MG63 (cell line): ENCODE measurements at places on chromosomes 6 and 20. TPM values are rescaled to one million over a fixed set of nuclear protein-coding genes. Genes with fewer than 3 reads are reported as not detected.

DNA sequence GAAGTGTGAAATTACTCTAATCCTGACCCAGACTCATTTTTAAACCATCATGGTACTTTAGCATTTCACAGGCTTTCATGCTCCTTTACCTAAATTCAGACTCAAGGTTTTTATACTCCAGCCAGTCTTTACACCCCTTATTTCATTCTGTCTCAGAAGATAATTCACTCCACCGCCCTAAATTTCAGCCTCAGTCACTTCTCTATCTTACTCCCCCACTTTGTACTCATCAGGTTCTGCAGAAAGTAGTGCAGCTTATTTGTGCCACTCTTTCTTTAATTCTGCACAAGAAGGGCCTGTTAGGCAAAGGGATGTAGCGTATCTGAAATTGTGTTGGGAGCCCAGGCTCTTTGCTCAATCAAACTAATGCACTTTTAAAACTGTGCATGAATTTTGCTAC is 205.5 kb downstream of the ARHGAP18 start:
- DNase-seq: no peak

GRCh38 chr6:134287859-134288537 is 29.9 kb downstream of the SGK1 start:
- DNase-seq: no peak

DNA sequence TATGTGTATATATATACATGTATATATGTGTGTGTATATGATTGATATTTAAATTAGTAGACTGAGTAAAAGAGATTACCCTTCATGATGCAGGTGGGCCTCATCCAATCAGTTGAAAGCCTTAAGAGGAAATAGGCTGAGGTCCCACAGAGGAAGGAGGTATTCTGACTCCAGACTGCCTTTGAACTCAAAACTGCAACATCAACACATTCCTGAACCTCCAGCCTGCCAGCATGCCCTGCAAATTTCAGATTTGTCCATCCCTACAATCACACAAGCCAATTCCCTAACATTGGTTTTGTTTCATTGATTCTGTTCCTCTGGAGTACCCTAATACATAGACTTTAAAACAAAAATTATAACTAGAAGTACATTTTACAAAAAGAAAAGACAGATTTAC is 22.9 kb downstream of the SPINT4 start:
- DNase-seq: no peak

GRCh38 chr6:122180132-122180531 is 219.3 kb upstream of the HSF2 start:
- DNase-seq: no peak

GRCh38 chr6:165702669-165703068 is 39.6 kb upstream of the PDE10A start:
- no peak for DNase-seq

- no peak for DNase-seq
Measured at GRCh38 chr6:159400826-159401225, 231.6 kb downstream of the FNDC1 start.

DNA sequence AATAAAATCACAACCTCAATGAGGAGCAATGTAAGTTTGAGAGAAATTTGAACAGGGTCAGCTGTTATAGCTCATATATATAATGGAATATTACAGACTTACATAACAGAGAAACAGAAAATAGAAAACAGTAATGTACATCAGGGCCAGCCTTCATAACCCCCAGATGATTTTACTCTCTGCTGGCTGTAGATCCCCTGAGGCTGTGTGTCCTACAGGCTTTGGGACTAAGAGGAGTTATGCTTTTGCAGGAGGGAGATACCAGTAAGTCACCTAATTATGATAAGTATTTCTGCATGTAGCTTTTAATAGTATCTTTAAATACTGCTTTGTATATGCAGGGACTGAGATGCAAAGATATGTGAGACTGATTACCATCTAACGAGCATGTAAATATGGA is 105.8 kb upstream of the ASCC3 start:
- DNase-seq: no peak

DNA sequence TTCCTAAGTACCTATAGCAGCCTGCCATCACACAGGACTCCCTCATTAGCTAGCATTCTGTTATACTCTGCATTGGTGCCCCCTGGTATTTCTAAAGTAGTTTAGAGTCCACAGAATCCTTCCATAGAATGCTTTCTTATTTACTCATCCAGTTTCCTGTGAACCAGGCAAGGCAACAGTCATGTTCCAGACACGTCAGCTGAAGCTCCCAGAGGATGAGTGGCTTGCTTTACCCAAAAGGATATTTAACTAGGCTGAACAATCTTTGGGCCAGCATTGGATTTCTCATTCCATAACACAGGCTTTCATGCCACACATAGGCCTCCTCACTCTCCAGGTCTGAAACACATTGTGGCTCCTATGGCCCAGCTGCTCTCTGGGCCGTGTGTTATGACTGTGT is 203.8 kb upstream of the MAP3K7 start:
- peak; percentile 22 for DNase-seq

DNA sequence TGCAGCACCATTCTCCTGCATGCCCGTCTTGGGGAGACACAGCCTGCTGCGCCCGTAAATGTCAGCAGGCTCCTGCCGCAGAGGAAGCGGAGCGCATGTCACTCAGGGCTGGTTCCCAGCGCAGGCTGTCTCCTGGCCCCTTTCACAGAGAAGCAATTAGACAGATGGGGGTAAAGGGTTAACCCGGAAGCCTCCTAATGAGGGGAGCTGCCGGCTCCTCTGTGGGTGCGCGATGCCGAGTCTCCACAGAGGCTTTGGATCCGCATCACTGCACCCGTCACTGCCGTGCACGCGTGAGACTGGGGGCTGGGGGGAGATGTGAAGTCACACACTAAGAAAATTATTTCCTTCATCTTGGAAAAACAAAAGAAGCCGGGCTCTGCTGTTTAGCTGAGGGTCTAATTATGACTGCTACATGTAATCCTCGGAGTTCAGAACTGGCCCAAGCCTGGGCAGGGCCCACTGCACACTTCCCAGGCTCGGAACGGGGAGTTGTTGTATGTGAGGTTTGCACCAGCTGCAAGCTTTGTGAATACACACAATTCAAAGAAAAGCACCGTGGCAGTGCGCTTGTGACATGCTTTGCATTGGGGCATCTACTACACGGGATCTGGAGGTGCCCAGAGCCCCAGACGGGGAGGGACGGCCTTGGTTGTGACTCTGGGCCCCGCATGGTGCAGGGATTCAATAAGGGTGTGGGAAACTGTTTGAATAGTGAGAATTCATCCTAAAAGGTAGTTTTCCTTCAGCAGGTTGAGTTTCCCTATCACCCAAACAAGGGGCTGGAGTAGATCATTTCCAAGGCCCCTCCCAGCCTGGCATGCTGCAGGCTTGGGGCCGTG is 331.6 kb downstream of the TAF4 start:
- no peak for DNase-seq

DNA sequence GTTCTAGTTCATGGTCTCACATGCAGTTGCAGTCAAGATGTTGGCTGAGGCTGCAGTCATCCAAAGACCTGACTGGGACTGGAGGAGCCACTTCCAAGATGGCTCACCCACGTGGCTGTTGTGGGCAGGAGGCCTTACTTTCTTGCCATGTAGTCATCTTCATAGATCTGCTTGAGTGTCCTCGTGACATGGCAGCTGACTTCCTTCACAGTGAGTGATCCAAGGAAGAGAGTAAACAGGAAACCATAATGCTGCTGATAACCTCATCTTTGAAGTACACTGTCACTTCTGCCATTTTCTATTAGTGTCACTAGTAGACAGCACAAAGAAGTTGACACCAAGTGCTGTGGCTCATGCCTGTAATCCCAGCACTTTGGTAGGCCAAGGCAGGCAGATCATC is 40.1 kb upstream of the AKIRIN2 start:
- DNase-seq: no peak

DNA sequence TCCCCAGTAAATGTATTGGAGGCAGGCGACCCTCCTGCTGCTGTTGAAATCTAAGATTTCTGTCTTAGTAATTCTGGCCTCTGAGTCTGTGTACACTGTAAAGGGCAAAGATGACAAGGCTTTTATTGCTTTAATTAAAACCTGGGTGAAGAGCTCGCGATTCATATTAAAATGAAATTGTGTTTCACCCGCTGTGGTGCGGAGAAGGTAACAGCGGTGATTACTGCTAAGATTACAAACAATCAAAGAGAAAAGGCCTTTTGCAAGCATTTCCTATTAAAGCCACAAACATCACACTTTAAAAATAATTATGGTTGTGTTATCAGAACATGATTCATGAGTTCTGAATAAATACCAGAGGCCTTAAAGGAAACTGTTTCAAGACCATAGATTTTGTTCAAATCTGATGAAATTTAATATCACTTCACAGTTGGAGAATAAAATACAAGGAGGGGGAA is 69.3 kb downstream of the TOX2 start:
- no peak for DNase-seq

DNA sequence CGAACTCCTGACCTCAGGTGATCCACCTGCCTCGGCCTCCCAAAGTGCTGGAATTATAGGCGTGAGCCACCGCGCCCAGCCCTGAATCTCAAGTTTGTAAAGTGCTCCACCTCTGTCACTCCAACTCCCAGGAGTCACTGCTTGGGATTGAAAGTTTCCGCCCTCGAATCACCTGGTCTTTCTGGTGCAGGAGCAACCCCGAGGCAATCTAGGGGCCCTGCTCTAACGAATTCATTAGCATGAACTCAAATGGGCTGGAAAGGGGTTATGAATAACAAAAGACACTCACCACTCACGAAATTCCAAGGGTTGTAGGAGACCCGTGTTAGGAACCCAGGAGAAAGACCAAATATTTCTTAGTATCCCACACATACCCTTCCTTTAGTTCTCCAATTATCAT is 26.1 kb downstream of the RBCK1 start:
- no peak for DNase-seq

LPA gene
- not detected in 2 replicates for total RNA-seq

GRCh38 chr6:69378326-69378725 is 418.5 kb downstream of the LMBRD1 start:
- DNase-seq: no peak

SLC22A3 gene
- total RNA-seq: 0.32 TPM in 1 of 2 replicates, not detected in the other

- peak; percentile 31 for DNase-seq
Measured at GRCh38 chr6:16762550-16763477, 1.6 kb upstream of the ATXN1 start.

E2F3 gene
- 9.3 and 10.2 TPM in 2 replicates for total RNA-seq

- DNase-seq: peak; percentile 86
Measured at GRCh38 chr20:36085686-36086267, 68.8 kb upstream of the EPB41L1 start.

DNA sequence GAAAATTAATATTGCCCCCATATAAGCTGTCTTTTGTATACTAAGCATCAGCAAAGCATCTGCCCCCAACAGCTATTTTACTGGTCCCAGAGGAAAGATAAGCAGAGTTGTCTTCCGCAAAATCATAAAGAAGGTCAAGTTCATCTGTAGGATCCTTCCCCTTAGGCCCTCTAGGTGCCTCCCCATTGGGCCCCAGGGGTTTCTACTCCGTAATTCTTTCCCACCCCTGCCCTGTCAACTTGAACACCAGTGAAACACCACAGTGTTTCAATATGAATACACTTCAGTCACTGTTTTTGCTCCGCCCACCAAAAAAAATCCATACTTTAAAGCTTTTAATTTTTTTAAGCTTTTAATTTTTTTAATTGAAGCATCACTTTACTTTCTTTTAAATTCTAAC is 159.2 kb downstream of the ATXN1 start:
- DNase-seq: no peak

DNA sequence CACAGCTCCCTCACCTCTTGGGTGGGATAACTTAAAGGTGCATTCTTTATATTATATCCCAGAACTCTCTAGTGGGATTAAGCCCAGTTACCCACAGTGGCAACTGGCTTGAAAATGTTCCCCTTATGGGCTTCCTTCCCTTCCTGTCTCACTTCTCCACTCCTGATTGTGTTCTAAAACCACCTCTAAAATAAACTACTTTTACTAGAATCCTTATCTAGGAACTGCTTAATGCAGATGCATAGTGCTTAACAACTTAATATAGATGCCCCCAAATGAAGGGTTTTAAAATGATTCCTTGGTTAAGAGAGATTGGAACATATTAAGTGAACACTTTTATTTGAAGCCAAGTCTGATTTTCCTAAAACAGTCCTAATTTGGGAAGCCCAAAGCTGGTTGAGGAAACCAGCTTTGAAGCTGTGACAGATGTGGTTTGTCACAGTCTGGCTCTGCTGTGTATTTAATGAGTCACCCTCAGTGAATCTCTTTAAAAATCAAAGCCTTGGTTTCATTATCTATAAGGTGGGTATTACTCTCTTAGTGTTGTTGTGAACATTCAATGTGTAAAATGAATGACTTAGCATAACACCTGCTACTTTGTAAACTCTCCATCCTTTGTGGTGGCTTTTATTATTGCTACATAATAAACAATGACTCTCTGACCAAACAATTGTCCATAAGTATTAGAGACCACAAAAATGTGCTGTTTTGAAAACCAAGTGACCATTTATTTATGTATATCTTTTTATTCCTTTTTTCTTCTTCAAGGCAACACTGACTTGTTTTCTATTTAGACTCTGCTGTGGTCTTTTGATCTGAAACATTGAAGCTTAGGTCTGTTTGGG is 24.4 kb downstream of the PLCB1 start:
- DNase-seq: peak; percentile 28

DNA sequence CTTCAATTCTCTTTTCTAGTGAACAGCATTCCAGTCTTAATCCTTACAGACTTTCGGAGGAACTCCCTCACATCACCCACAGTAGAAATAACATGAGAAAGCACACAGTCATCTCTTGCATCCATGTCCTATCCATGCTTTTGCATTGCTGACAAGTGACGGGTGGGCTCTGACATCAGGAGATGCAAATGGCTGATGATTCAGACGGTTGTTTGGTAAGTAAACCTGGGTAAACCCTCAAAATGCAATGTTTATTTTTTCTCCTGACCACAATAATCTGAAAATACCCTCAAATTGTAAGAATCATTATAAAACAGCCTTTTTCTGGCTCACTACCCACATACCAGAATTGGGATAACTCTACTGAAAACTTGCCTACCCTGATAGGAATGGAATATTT is 792.0 kb downstream of the MAFB start:
- DNase-seq: peak; percentile 87

GRCh38 chr6:66051812-66052211 is 344.8 kb upstream of the EYS start:
- no peak for DNase-seq

DNA sequence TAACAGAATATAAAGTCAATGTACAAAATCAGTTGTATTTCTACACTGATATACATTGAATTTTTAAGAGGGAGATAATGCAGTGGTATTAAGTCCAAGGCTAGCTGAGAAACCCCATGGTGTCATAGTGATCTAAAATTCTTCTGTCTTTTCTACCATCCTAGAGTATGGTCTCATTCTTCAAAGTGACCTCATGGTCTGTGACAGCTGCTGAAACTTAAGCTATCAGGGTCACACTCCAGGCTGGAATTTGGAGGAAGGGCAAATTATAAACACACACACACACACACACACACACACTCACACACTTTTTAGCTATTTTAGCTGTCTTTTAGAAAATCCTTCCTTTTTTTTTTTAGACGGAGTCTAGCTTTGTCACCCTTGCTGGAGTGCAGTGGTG is 47.3 kb upstream of the DYNLRB1 start:
- no peak for DNase-seq

DNA sequence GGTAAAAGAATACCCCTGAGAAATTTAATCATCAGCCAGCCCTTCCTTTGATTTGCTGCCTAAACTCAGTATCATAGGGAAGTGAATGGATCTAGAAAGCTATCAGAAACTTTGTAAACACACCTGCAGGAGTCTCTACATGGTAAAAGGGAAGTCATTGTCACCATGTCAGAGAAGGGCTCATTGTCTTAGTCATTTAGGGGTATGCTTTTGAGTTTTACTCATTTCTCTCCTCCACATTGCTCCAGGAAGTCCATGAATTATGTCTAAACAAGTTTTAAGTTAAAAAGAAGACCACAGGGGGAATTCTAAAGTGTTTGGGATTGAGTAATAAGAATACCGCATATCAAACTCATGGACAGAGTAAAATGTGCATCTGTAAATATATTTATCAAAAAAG is 2.5 kb downstream of the SLC17A1 start:
- no peak for DNase-seq
